ENCODE measurements at places on chromosomes 4 and X. TPM values are rescaled to one million over a fixed set of nuclear protein-coding genes. Genes with fewer than 3 reads are reported as not detected.

GRCh38 chr4:23882976-23883531 is 6.8 kb downstream of the PPARGC1A start:
- DNase-seq: no peak

- DNase-seq: no peak
Measured at GRCh38 chr4:6452116-6452896, 20.1 kb downstream of the PPP2R2C start.

DNA sequence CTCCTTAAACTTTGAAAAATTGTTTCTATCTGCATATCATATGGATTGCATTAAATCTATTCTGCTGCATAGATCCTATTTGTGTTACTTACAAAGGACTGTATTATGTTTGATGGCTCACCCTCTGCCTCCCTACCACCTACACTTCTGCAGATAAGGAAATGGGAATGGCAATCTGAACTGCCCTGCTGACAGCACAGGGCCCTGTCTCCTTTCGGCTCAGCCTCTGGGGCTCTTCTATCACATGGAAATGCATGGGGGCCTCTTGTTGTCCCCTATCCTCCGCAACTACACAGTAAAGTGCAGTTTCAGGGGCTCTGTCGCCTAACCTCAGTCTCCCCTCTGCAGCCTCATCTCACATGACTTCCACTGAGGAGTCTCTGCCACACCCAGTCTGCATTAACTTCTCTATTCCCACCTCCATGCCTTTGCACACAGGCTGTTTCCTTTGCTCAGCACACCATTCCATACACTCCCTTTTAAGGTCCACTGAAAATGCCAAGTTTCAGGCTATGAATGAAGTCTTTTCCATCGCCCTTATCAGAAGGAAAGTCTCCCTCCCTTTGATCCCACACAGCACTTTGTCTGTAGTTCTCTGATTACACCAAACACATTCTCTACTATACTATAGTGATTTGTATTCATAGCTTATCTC is 12.5 kb downstream of the RELL1 start:
- DNase-seq: no peak

- no peak for DNase-seq
Measured at GRCh38 chr4:25977397-25978170, 63.6 kb downstream of the SMIM20 start.

The MAGED4 gene
- 5.7 TPM for total RNA-seq

DNA sequence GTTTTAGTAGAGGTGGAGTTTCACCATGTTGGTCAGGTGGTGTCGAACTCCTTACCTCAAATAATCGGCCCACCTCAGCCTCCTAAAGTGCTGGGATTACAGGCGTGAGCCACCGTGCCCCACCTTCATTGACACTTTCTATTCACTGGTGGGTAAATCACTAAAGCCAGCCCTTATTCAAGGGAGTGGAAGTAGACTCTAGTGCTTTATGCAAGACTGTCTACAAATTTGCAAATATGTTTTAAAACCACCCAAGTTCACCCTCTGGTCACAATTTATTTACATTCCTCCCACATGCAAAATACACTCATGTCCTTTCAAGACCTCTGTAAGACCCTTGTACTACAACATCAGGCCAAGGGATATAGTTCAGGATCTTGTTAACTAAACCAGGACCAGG is 45.0 kb downstream of the SLC34A2 start:
- no peak for DNase-seq
